Natural killer cell (primary cell): ENCODE measurements at places on chromosomes 1 and 21. TPM values are rescaled to one million over a fixed set of nuclear protein-coding genes. Genes with fewer than 3 reads are reported as not detected.

Gene ELF3
- total RNA-seq: 1.0 TPM

DNA sequence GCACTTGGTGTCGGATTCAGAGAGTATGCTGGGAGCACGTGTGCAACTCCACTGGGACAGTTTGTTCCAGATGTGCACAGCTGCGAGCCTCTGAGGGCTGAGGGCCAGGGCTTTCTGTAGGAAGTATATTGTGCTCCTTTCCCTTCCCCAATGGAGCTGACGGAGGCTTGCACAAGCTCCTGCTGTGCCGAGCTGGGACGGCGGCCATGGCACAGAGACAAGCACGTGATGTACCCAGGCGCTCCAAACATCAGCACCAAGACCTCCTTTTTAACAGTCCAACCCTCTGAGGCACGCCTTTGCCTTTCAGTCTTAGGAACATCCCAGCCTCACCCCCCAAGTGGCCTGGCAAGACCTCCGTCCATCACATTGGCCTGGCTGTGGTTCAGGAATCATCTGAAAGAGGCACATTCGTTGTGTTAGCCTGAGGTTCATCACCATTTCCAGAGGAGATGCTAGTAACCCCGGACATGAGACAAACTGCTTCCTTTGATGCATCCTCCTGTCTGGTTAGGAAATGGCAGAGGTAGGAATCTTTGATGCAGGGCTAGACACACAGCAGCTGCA, 339.2 kb upstream of the KAZN start:
- no peak for DNase-seq

DNA sequence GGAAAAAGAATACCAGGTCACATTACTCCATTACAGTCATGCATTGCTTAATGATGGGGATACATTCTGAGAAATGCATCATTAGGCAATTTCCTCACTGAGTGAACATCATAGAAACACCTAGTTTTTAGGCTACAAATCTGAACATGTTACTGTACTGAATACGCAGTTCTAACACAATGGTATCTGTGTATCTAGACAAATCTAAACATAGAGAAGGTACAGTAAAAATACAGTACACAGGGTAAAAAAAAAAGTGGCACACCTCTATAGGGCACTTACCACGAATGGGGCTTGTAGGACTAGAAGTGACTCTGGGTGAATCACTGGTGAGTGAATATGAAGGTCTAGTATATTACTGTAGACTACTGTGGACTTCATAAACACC, 115.7 kb downstream of the AKT3 start:
- no peak for DNase-seq

DNA sequence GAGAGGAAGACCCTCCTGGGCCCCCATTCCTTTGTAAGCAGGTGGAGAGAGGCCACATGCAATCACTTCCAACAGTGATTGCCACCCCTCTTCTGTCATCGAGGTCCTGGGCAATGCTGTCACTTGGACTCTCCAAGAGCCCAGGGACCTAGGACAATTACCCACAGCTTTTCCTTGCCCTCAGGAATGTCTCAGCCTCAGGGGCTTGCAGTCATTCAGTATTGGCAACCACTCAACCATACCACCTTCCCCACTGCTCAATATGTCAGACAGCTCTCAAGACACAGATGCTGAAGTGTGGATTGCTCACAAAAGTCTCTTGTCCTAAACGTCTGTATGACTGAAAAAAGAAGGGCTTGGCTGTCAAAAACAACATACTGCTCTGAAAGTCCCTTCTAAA, 87.8 kb downstream of the PTPN14 start:
- DNase-seq: no peak

- no peak for DNase-seq
Measured at GRCh38 chr1:39572379-39573096, 4.1 kb downstream of the PABPC4 start.

GRCh38 chr1:185249563-185249962, 67.5 kb downstream of the IVNS1ABP start:
- DNase-seq: no peak
